Left lobe of liver (tissue), 2 donors: ENCODE measurements at places on chromosomes 4 and X.
A peak's percentile ranks its signal among the peaks of the same experiment; 100 is the strongest.

GRCh38 chr4:158845311-158846041, 76.7 kb downstream of the FNIP2 start:
- DNase-seq: no peak

DNA sequence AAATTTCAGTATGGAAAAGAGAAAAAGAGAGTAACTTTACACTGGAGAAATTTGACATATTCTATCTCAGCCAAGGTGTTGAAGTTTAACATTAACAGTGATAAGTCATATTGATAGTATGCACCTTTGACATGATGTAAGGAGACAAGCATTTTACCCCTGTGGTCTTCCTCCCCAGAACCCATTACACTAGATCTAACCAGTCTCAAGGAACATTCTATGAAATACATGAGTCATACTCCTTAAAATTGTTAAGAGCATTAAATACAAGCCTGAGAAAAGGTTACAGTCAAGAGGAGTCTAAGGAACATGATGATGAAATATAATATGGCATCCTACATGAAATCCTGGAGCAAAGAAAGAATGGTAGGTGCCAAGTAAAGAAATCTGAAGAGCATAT, 1151.3 kb upstream of the IGFBP7 start:
- DNase-seq: no peak

GRCh38 chr4:53730031-53730805, 138.9 kb upstream of the LNX1 start:
- DNase-seq: no peak

DNA sequence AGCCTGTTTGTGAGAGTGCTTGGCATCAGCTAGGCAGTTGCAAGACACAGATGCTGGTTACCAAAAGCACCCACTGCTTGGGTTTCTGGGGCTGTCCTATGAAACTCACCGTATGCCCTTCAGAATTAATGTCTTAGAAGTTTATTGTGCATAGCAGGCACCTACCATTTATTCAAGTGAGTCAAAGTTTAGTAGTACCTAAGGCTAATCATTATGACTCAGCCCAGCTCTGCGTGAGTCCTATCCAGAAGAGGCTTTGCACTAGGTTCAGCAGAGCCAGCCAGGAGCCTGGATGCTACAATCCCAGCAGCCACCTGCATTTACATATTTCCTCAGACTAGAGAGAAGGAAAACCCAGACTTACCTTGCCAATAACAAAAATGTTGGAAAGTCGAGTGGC, 4.2 kb downstream of the RPS4X start:
- DNase-seq: no peak

DNA sequence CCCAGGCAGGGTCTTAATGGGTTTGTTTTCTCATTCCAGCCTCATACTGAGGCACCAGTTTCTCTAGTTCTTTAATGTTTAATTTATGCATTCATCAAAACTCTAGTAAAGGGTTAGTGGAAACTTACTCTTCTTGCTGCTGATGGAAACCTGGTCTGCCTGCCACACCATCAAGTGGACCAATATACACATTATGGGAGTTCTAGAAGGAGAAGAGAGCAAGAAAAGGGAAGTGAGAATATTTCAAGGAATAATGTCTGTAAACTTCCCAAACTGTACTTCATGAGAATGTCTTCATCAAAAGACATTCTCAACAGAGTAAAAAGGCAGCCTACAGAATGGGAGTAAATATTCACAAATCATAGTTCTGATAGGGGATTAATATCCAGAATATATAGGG, 20.9 kb upstream of the DHX15 start:
- no peak for DNase-seq

- DNase-seq: peak; percentile 54
These were observed at the start of gene UGT2B7 for GRCh38 chr4:69096111-69096656. UGT2B7 (plus strand) TSS chr4:69096474; CDS start chr4:69096521, 47 bp downstream.

GRCh38 chr4:87192145-87192919, 28.1 kb downstream of the KLHL8 start:
- DNase-seq: no peak

DNA sequence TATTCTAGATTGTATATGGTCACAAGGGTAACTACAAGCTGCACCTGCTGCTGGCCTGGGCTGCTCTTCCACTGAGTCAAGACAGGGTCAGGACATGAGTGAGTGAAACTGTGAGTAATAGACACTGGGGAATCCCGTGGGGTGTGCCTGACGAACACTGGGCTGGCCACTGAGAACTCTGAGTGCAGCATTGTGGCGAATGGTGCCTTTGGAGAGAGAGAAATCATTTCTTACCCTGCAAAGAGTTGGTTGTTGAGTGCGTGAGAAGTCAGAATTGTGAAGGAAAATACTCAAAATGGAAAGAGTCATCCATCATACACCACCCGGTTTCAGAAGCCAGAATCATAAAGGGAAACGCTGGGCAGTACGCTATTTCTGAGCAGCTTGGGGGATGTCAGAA, 43.1 kb upstream of the LSM6 start:
- DNase-seq: no peak
